ENCODE measurements at places on chromosomes 7 and 10. TPM values are rescaled to one million over a fixed set of nuclear protein-coding genes. Genes with fewer than 3 reads are reported as not detected.

DNA sequence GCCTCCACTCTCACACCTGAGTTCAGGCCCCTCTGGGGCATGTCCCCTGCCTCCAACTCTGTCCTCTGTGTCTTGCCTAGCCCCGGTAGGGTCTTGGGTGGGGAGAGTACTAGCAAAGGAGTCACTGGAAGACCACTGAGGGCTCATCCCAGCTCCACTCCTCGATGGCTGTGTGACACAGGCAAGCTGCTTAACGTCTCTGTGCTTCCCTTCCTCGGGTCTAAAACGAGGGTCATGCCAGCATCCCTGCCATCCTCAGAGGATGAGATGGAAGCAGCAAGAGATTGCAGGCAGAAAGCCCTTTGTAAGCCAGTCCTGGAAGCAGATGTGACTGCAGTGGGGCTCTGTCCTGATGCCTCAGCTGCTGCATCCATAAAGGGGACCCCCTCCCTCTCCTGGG is 15.2 kb upstream of the C10orf105 start:
- no peak for DNase-seq
- H3K27me3 ChIP-seq: no peaks in the 10 kb centered on the region
- no peaks in the 10 kb centered on the region for H3K36me3 ChIP-seq
- H3K27ac ChIP-seq: peak overlapping the region; percentile 83

DNA sequence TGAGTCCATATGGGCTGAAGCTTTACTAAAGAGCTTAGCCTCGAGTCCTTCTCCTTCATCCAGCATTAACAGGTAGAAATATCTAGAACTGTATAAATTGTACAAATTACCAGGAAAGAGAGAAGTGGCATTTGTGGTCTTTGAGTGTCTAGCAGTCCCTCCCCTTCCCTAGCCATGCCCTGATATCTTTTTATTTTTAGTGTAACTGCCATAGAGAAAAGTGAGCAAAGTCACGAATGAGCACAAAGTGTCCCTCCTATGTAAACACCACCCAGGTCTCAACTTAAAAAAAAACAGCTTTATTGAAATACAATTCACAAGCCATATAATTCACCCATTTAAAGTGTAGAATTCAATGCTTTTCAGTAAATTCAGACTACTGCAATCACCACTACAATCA is 339.0 kb upstream of the ZMIZ1 start:
- no peak overlapping the region for H3K27ac ChIP-seq
- H3K4me3 ChIP-seq: no peak overlapping the region
- H3K27me3 ChIP-seq: no peaks in the 10 kb centered on the region
- no peaks in the 10 kb centered on the region for H3K4me1 ChIP-seq
- DNase-seq: no peak

DNA sequence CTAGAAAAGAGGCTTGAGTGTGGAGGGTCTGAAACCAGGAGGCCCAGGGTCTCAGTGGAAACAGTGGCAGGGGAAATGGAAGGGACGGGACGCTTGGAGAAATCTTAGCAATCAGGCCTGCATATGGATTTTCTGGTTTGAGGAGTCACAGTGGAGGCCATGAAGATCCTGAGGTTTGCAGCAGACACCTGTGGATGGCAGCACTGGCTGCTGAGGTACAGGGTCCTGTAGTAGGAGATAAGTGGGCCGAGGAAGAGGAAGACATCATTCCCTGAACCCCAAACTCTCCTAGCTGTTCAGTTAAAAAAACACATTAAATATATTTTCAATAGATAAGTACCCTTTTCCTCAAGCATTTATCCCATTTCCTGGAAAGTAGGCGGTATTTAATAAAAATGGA is 208.8 kb upstream of the IGFBP3 start:
- no peaks in the 10 kb centered on the region for H3K27me3 ChIP-seq
- DNase-seq: no peak
- H3K4me3 ChIP-seq: no peak overlapping the region
- H3K27ac ChIP-seq: no peak overlapping the region

- H3K4me3 ChIP-seq: no peak overlapping the region
- peaks cover 7% of the 10 kb centered on the region for H3K36me3 ChIP-seq
- H3K27ac ChIP-seq: no peak overlapping the region
- DNase-seq: no peak
- H3K4me1 ChIP-seq: no peaks in the 10 kb centered on the region
Measured at GRCh38 chr7:22944510-22944909, 69.4 kb downstream of the HYCC1 start.

- peaks cover 6% of the 10 kb centered on the region for H3K27me3 ChIP-seq
- peaks cover 7% of the 10 kb centered on the region for H3K36me3 ChIP-seq
- H3K27ac ChIP-seq: no peak overlapping the region
- peaks cover 14% of the 10 kb centered on the region for H3K4me1 ChIP-seq
Measured at GRCh38 chr10:100562008-100562672, 26.4 kb downstream of the HIF1AN start.

GRCh38 chr7:20385126-20385525 is 54.4 kb downstream of the ITGB8 start:
- no peaks in the 10 kb centered on the region for H3K36me3 ChIP-seq
- H3K27ac ChIP-seq: no peak overlapping the region
- H3K4me1 ChIP-seq: no peaks in the 10 kb centered on the region

ADIRF gene
- not detected for total RNA-seq

CCDC3 gene
- 0.15 TPM for total RNA-seq

PAPOLB gene
- not detected for total RNA-seq

TMEM270 gene
- total RNA-seq: not detected
